ENCODE measurements at places on chromosomes 12 and 14. TPM values are rescaled to one million over a fixed set of nuclear protein-coding genes. Genes with fewer than 3 reads are reported as not detected.
A peak's percentile ranks its signal among the peaks of the same experiment; 100 is the strongest.

Gene SOAT2
- total RNA-seq: not detected

Gene AMN
- 0.92 TPM for total RNA-seq

Gene CCDC196
- total RNA-seq: not detected

Gene CLEC9A
- not detected for total RNA-seq

Gene RD3L
- not detected for total RNA-seq

Gene C12orf43
- total RNA-seq: 11.8 TPM

GRCh38 chr12:50728841-50729240 lies 35.1 kb upstream of the ATF1 start:
- DNase-seq: no peak

DNA sequence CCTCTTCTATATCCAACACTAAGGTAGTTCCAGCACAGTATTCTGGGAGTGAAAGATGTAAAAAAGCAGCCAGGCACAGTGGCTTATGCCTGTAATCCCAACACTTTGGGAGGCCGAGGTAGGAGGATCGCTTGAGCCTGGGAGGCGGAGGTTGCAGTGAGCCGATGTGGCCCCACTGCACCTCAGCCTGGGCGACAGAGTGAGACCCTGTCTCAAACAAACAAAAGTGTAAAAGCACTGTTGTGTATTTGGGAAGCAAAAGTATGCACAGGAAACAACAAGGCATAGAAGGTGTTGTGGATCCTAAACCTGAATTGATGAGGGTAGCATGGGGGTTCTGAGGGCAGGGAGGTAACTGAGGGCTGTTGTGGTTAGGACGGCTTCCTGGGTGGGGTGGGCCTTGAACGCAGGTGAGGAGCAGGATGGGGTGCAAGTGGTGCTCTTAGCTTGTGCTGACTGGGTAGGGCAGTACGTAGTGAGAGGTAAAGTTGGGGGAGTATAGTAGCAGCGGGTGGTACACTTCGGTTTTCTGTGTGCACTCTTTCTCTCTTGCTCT lies 64.2 kb downstream of the RASSF3 start:
- no peak for DNase-seq

DNA sequence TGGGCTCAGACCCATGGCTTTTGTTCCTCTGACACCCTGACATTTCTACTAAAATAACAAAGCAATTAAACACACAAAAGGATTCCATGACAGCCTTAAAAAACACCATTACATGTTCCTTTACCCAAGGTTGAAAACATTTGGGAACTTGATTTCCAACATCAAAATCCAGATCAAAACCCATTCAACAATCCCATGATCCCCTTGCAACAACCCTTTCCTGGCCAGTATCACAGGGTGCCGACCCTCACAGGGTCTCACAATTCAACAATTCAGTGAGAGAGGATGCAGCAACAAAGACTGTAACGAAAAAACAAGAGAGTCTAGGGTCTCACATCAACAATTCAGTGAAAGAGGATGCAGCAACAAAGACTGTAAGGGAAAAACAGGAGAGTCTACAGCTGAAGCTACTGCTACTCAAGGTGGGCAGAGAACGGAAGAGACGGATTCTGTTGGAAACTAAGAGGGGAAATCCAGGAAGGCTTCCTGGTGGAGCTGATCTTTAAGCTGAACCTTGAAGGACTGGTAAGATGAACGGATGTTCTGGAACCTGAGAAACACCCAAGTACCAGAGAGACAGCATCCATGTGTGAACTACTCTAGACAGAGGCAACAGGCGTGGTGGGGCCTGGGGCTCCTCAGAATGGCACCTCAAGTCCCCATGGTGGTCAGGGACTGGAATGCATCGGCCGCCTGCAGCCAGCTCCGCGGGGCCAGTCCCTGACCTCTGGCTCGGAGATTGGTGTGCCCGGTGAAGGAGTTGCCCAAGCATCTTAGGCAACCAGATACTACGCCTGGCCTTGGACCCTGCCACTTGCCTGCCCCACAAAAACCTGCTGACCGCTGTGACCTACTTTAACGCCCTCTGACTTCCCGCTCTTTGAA lies 22.7 kb upstream of the ZFP36L1 start:
- peak; percentile 37 for DNase-seq

GRCh38 chr12:79298506-79298905 lies 392.3 kb downstream of the PAWR start:
- DNase-seq: no peak

DNA sequence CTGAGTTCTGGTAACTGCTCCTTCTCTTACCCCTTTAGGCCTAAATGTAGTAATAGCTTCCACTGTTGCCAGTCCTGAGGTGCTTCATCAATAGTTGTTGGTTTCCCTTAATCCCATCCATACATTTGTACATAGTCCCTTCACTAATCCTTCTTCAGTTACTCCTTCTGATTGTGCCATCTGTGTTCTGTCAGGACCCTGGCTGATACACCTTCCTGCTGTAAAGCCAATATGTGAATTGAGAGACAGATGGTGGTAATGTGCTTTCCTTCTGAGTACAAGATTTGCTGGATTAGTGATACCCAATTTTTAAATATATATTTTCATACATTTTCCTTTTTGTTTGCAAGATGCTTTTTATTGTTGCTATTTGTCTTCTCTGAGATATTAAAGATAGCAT lies 66.4 kb downstream of the OTOGL start:
- no peak for DNase-seq

DNA sequence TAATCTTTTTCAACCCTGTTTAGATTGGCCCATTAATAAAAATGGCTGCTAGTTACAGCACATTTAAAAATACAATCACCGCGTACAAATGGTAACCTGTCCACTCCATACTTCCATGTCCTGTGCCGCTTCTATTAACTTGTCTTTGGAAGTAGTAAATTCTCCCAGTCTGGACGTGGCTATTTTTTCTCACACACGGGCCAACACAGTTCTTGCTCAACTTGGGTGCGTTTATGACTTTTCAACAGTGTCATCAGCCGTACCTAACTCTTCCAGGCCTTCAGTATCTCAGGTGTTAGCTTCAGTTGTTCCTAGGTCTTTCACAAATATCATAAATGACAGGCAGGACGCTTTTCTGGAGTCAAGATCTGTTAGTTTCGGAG lies 475 bp upstream of the PCNX1 start:
- no peak for DNase-seq

DNA sequence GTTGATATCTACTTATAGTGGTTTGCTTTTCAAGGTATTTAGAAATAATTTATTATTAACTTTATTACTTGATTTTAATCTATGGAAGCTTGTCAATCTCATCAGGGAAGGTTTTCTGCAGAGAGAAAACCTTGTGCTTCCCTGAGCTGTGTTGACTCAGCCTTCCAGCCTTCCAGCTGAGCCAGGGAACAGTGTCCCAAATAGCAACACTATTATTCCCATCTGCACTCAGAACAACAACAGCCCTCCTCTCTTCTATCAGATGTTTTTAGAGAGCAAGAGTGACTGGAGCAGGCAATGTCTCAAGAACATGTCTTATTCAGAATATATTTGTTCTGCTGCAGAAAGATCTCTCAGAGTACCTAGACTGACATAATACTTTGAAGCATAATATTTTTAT lies 389.9 kb upstream of the GARIN6 start:
- DNase-seq: no peak

DNA sequence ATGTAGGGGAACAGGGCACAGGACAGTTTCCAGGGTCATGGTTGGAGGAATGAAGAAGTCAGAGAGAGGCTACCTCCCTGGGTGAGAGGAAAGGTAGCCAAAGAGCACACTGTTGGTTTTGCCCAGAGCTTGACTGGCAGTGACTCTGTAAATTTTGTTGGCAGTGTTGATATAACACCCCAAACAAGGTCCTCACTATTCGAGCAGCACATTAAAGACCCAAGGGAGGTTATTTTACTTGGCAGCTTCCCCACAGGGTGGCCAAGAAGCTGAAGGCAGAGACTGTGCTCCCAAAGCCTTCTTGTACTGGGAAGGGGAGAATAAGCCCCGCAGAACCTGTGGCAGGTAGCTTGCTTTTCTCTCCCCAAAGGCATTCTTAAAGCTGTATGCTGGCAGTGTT lies 40.6 kb downstream of the WSCD2 start:
- DNase-seq: no peak

DNA sequence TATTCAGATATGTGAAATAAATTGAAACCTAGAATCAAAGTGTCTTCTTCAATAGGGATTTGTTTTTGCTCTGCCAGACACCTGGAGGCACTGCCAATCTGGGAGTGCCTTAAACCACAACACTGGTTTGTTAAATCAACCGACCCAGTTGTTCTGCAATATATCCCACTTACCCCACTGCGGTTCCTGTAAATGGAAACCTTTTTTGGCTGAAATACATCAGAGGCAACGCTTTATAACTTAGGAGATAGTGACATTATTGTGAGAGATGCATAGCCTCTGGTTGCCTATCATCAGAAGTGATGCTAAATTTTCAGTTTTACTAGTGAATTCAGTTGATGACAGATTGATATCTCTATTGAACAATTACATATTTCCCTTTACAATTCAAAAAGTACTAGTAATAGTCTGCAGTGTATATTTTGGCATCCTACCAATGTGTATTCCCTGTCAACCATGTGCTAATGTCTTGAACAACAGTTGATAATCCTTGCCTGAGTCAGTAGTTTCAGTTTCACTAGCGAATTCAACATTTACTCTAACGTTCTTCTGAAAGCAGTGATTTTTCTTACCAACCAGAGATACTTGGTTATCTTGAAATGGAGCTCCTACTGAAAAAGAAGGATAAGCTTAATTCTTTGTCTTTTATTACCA lies 30.5 kb downstream of the PPP2R5C start:
- DNase-seq: no peak

- no peak for DNase-seq
Measured at GRCh38 chr14:52650774-52651173, 44.6 kb downstream of the ERO1A start.

GRCh38 chr12:49564686-49565405 lies 3.1 kb downstream of the MCRS1 start:
- DNase-seq: no peak

DNA sequence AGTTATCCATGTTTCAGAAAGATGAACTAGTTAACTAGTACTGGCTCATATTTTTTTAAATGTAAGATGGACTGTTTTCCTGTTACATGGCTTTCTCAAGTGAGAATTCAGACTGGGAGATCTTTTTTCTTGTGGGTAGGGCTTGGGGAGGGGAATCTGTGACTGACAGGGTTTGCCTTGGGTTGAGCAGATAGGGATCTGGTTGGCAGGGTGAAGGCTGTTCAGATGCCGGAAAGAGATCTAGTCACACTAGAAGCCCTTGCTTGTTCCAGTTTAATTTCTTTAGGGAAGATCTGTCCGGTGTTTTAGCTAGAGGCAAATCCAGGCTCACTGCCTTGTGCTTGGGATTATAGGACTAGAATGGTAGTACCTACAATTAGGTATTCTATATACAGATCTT lies 63.2 kb downstream of the FBXO33 start:
- DNase-seq: peak; percentile 26

GRCh38 chr12:27861428-27862167 lies 81.6 kb upstream of the MANSC4 start:
- DNase-seq: no peak

GRCh38 chr12:32821710-32822109 lies 66.0 kb upstream of the YARS2 start:
- DNase-seq: no peak

DNA sequence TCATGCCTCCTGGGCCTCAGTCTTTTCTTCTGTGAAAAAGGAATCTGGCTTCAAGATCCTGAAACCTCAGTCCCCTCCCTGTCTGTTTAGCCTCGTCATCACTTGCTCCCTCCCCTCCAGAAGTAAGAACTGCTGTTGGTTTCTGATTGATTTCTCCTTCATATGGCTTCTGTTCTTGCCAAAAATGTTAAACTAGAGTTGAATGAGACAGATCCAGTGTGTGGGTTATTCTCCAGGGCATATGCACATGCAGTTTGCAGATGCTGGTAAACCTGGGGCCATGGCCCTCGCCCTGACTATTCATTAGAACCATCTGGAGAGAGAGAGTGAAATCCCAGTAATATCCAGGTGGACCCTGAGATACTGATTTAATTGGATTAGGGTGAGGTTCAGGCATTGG lies 175.1 kb downstream of the TMEM132C start:
- DNase-seq: no peak

- DNase-seq: no peak
Measured at GRCh38 chr14:79914595-79914994, 296.7 kb downstream of the DIO2 start.

- DNase-seq: peak; percentile 35
Measured at GRCh38 chr14:76348898-76349297, 27.0 kb upstream of the ESRRB start.

GRCh38 chr14:77198561-77198960 lies 17.0 kb downstream of the TMEM63C start:
- DNase-seq: no peak

DNA sequence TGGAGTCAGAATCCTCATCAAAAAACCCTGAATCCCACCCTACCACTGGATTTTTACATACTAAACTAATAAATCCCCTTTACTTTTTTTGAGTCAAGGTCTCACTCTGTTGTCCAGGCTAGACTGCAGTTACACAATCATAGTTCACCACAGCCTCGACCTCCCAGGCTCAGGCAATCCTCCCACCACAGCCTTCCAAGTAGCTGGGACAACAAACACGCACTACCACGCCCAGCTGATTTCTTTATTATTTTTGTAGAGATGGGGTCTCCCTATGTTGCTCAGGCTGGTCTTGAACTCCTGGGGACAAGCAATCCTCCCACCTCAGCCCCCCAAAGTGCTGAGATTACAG lies 24.3 kb downstream of the SPTSSA start:
- DNase-seq: no peak

- no peak for DNase-seq
Measured at GRCh38 chr14:60622917-60623257, 26.4 kb downstream of the SIX1 start.

DNA sequence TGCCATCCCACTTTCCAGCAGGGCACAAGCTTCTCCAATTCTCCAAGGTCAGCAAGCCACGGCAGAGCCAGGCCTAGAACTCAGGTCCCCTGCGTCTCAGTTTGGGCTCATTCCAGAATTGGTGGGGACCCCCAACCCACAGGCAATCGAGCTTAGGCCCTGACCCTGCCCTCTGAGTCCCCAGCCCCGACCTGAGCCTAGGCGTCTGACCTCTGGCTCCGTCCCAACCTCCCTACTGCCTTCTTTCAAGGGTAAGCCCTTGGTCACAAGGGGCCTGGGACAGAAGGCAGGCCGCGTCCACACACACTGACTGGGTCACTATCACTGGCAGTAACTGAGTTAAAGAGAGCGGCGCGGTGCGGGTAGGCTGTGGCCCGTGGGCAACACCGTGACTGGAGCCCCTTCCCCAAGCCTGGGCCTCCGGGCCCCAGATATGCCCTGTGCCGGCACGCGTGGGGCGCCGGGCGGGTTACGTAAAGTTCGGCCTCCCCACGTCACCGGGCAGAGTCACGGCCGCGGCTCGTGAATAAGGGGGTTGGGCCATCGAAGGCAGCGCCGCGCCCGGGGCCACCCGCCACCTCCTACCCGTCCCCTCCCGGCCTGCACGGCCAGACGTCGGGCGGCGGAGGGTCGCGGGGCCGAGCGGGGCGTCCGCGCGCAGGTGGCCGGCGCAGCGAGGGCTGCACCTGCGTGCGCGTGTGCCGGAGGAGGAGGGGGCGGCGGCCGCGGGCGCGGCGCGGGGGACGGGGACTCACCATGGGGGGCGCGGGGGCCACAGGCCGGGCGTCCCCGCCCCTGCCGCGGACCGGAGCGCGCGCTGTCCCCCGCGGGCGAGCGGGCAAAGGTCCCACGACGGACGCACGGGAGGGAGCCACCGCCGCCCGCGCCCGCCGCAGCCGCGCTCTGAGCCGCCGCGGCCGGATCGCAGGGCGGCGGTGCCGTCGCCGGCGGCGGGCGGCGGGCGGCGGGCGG lies 516 bp downstream of the ANKRD9 start:
- peak; percentile 88 for DNase-seq

Data from H7 (cell line).